GM12864 (cell line): ENCODE measurements at places on chromosomes 3 and 15.

DNA sequence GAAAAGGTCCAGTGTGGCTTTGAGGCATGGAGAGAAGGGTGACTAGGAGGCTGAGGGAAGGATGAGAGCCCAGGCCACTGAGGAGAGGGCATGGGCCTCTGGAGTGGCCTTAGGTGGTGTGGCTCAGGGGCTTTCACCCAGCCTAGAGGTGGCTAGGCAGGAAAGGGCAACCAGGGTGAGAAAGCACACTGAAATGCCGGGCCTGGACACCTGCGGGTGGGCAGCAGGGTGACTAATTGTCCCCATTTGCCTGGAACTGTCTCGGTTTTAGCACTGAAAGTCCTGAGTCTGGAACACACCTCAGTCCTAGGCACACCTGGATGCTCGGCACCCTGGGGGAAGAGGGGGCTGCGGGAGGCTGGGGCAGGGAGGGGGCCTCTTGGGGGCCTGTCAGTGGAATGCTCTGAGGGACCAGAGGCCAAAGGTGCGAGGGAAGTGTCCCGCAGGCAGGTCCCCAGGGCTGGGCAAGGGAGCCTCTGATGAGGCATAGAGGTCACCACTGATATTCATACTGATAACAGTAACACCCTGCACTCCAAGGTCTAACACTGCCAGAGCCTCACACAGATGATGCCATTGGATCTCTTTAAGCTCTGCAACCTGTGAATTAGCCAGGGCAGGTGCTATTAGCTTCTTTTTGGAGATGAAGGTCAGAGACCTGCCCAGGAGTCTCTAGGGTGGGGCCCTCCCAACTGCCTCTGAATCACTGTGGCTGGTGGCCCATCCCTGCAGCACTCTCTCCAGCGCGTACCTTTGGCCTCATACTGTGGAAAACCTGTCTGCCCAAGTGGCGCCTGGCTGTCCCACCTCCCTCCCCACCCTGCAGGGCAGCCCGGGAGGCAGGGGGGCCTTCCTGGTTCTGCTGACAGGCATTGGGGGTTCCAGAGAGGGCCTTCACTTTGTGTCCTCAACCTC lies 3.0 kb upstream of the PHGR1 start:
- no peak for DNase-seq

- DNase-seq = no peak
Observed at GRCh38 chr3:132038198-132038825, 3.5 kb upstream of the CPNE4 start.

DNA sequence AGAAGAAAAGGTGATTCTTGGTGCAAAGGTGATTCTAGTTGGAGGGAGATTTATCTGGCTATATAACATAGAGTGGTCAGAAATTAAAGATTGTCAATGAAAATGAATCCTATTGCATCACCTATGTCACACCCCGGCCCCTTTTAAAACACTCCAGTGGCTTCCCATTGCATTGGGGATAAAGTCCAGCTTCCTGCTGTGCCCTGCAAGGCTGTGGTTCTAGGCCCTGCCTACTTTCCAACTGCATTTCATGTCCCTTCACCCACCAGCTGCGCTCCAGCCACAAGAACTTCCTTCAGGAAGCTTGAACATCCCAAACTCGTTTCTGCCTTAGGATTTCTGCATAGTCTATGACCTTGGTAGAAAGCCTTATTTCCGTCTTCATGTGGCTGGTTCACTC lies 118.7 kb upstream of the UMPS start:
- no peak for DNase-seq

DNA sequence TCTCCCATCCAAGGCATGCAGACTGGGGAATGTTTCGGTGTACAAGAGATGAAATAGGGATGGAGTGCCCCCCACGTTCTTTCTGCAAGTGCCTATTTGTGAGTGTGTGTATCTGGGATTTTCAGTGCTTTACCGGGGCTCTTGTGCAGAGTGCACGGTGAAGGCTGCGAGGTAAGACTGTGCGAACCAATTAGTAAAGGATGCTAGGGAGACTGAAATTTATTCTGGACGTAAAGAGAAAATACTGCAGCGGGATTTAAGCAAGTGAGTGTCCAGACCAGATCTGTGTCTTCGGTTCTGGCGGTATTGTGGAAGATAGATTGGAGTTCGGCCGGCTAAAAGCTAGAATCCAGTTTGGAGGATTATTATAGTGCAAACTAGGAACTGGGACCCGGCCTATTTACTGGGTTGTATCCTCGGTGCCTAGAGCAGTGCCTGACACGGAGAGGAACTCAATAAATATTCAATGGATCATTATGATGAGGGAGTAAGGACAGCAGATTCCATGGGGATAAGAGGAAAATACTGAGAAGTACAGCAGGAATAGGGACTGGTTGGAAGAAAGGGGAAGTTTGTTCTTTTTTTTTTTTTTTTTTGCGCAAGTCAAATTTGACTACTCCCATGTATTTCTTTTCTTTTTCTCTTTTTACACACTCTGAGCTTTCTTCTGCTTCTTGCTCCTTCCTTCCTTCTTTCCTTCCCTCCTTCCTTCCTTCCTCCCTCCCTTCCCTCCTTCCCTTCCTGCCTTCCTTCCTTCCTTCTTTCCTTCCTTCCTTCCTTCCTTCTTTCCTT lies 580 bp upstream of the MAGEF1 start:
- DNase-seq = no peak

GRCh38 chr15:89340573-89340972 lies 5.9 kb upstream of the POLG start:
- DNase-seq = no peak

- DNase-seq = peak; percentile 18
Observed at GRCh38 chr3:121690777-121691405, 30.2 kb upstream of the HCLS1 start.

DNA sequence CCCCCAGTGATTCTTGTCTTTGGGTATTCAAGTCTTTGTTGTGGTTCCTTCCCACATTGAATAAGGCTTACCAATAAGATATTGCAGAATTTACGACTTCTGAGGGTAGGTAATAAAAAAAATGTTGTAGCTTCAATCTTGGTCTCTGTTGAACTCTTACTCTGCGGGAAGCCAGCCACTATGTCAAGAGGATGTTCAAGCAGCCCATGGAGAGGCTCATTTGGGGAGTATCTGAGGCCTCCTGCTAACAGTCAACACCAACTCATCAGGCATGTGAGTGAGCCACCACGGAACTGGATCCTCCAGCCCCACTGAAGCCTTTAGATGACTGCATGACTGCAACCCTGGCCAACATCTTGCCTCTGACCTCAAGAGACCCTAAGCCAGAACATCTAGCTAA lies 3.2 kb upstream of the TBC1D23 start:
- no peak for DNase-seq

GRCh38 chr3:64220161-64220914 lies 4.9 kb downstream of the PRICKLE2 start:
- DNase-seq = no peak

- DNase-seq = peak; percentile 31
Observed at GRCh38 chr3:53109891-53110771, 20.1 kb downstream of the RFT1 start.

DNA sequence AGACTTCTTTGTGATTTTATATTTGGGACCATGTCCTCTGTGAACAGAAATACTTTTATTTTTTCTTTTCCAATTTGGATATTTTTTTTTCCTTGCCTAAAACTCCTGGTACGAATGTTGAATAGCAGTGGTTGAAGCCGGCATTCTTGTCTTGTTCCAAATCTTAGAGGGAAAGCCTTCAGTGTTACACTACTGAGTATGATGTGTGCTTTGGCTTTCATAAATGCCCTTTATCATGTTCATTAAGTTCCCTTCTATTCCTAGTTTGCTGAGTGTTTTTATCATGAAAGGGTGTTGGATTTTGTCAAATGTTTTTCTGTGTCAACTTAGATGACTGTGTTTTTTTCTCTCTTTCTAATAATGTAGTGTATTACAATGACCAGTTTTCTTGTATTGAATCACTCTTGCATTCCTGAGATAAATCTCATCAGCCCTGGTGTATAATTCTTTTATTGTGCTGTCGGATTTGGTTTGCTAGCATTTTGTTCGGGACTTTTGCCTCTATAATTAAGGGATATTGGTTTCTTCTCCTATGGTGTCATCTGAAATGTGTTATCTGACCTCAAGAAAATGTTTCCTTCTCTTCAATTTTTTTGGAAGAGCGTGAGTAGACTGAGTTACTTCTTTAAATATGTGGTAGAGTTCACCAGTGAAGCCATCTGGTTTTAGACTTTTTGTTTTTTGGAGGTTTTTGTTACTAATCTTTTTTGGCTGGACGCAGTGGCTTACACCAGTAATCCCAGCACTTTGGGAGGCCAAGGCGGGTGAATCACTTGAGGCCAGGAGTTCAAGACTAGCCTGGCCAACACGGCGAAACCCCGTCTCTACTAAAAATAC lies 33.3 kb downstream of the MAP1A start:
- no peak for DNase-seq

GRCh38 chr15:41811432-41812195 lies 16.3 kb upstream of the JMJD7 start:
- DNase-seq = no peak

DNA sequence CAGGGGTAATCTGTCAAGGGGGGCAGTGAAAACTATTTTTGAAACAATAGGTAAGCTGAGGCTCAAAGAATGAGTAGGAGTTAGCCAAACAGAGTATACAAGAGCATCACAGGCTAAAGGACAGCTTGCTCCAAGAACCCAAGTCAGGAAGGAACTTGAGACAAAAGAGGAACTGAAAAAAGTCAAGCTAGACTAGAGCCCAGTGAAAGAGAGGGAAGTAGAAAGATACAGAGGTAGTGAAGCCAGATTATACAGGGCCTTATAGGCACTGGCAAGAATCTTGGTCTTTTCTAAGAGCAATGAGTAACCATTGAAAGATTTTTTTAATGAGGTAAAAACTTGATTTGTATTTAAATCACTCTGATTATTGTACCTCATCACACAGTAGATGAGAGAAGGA lies 69.9 kb downstream of the FILIP1L start:
- peak; percentile 66 for DNase-seq

- no peak for DNase-seq
Observed at GRCh38 chr3:62888180-62888579, 13.0 kb upstream of the CADPS start.

DNA sequence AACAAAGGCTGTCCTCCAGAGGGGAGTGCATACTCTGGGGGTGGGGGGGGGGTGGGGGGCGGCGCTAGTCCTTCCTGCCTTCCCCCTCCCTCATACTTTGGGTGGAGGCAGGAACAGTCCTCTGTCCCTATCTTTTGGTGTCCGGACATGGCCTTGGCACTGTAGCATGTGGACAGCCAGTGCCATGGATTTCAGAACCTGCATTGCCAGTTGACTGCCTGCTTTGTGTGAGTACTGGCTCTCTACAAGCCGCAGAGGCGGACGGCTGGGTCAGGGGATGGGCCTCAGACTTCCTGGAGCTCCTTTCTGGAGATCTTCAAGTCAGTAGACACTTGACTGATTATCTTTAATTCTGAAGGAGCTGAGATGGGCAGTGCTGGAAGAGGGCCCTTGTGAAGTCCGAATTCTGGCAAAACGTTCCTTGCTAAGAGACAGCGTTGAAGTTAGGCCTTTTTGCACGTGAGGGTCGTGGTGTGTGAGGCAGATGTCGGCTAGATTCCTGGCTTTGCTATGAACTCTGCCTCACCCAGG lies 2.5 kb downstream of the CLDN11 start:
- no peak for DNase-seq

DNA sequence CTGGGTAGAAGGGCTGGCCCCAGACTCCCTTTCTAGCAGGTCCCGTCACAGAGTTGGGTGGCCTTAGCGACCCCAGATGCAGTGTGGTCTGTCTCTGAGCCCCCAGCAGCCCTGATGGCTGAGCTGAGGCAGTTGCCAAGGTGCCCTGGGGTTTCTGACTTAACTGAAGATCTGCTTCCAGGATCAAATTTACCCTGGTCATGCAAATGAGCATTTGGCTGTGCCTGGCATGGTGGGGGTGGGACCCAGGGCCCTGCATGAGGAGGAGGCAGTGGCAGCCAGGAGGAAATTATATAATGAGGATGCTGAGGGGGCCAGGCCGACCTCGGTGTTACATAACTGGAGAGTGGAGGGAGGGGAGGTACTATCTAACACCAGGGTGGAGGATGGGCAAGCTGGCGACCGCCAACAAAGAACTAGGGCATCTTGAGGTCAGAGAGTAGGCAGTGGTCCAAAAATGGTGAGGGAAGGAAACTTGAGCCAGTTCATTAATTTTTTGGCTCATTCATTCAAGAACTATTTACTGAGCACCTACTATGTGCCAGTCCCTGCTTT lies 16.4 kb downstream of the PLEKHO2 start:
- no peak for DNase-seq

DNA sequence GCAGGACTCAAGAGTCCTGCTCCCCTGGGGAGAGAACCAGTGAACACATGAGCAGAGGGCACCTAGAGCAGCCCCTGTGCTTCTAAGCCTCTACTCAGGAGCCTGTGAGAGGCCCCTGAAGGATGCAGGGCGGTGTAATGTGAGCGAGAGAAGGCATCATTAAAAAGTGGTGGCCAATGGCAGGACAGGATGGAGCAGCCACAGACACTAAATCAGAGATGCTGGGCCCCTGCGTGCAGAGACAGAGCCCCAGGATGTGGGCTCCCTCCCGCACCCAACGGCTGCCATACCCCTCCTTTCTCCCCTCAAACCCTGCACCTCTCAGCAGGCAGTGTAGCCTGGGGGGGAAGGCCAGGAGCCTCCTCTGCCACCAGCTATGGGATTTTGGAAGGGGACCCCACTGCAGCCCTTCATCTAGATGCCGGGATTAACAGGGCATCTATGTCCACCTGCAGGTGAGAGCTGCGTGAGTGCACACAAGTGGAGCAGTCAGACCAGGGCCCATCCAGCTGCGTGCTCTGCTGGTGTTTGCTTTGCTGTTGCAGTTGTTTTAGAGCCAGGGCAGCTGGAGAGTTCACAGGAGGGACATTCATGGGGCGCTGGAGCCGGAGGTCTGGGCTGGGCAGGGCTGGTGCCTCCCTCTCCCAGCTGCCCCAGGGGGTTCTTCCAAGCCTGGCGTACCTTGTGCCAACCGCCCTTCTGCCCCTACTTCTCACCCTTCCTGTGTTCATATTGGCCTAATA lies 5.1 kb upstream of the IQSEC1 start:
- no peak for DNase-seq

DNA sequence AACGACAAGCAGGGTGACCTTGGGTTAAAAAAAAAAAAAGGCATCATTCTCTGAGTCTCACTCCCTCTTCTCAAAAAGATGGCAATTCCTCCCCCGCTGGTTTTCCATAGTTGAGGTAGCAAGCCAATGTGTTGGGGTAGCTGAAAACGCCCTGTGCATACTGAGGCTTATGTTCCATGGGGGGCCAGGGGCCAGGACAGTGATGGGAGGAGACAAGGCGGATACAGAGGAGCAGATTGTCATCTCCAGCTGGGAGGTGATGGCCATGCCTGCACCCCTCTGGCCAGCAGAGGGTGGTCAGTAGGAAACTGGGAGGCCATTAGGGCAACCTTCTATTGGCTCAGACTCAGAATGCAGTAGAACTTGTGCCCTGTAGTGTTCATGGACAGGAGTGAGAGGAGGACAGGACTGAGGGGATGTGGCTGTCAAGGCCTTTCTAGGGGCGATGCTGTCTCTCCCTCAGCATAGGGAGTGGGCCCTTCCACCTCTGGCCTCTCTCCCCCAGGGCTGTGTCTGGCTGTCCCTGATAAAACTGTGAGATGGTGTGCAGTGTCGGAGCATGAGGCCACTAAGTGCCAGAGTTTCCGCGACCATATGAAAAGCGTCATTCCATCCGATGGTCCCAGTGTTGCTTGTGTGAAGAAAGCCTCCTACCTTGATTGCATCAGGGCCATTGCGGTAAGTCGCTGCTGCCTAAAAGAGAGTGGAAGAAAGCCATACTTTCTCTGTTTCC lies 1.9 kb downstream of the TF start:
- DNase-seq = no peak
